A673 (cell line): ENCODE measurements at places on chromosomes 7 and 10. TPM values are rescaled to one million over a fixed set of nuclear protein-coding genes. Genes with fewer than 3 reads are reported as not detected.

- no peak overlapping the region for H3K27ac ChIP-seq
- DNase-seq = no peak
- H3K4me3 ChIP-seq = no peak overlapping the region
- H3K36me3 ChIP-seq = no peaks in the 10 kb centered on the region
- H3K4me1 ChIP-seq = no peaks in the 10 kb centered on the region
- H3K27me3 ChIP-seq = peaks cover 38% of the 10 kb centered on the region
Measured at GRCh38 chr7:87528730-87529129, 53.2 kb upstream of the ABCB4 start.

GRCh38 chr7:97130417-97131139, 13.1 kb downstream of the SDHAF3 start:
- H3K36me3 ChIP-seq = no peaks in the 10 kb centered on the region
- H3K4me3 ChIP-seq = no peak overlapping the region
- no peak for DNase-seq
- H3K27ac ChIP-seq = no peak overlapping the region

- H3K27me3 ChIP-seq = no peaks in the 10 kb centered on the region
- peak; percentile 58 for DNase-seq
- H3K4me1 ChIP-seq = peaks cover 18% of the 10 kb centered on the region
Measured at GRCh38 chr10:6128591-6129251, 39.9 kb downstream of the RBM17 start.

- no peak overlapping the region for H3K27ac ChIP-seq
- no peak overlapping the region for H3K4me3 ChIP-seq
- DNase-seq = no peak
Measured at GRCh38 chr7:127870231-127870907, 160.9 kb downstream of the LRRC4 start.

DNA sequence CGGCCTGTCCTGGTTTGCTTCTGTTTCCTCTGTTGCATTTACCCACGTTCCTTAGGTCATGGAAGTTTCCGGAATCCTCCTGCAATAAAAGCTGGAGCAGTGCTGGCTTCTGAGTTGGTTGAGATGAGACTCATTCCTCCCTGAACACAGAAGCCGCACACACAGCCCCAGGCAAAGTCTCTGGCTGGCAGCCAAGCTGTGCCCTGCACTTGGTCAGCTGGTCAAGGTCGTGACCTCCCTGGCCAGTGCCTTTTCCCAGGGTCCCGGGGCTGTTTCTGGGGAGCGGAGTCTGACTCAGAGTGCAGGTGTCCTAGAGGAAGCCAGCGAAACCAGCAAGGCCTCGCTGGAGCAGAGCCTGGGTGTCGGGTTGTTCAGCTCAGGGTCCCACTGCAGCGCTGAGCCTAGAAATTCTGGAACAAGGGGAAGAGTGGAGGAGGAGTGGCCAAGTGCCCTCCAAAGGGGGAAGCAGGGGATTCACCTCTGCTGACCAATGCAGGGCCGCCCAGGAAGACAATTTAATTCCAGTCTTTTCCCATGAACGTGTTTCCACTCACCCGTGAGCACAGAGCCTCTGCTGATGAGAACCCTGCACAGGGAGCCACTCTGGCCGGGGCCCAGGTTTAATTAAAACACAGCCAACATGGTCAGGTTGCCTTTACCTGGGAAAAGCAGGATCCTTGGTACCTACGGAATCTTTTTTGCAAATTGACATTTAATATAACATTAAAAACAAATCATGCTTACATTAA, 245.5 kb upstream of the PPP2R2D start:
- no peaks in the 10 kb centered on the region for H3K36me3 ChIP-seq
- no peak for DNase-seq

DNA sequence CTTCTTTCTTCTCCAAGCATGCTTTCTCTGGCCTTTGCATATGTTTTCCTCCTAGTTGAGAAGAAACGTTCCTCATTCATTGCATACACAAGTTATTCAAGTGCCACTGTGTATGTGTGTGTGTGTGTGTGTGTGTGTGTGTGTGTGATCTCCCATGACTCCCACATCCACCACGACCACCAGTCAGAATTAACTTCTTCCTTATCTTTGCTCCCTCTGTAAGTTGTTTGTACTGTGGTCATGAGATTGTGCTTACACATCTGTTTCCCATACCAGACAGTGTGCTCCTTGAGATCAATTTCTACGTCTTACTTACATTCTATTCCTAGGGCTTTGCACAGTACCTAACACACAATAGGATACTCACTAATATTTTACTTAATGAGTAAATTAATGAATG, 22.4 kb upstream of the FAM13C start:
- H3K4me3 ChIP-seq = no peak overlapping the region
- DNase-seq = no peak
- H3K36me3 ChIP-seq = no peaks in the 10 kb centered on the region
- no peak overlapping the region for H3K27ac ChIP-seq

GRCh38 chr10:21954690-21955089, 48.8 kb downstream of the DNAJC1 start:
- H3K27me3 ChIP-seq = no peaks in the 10 kb centered on the region
- no peak overlapping the region for H3K4me3 ChIP-seq
- DNase-seq = no peak
- H3K4me1 ChIP-seq = peaks cover 14% of the 10 kb centered on the region

DNA sequence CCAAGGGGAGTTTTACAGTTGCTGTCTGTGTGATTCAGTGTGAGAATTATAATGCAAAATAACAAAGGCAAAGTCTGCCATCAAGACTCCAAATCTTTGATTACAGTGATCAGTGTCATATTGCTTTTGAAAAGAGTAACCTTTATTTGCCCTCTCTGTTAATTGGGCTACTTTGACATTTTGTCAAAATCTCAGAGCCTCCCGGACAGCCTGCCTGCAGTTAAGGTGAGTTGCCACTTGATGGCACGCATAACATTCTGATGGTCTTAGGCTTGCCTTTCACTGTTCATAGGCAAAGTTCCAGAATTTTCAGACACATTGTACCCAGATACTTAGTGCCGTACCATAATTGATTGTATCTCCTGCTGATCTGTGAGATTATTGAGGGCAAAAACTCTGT, 253.5 kb downstream of the ABCA13 start:
- H3K27me3 ChIP-seq = no peaks in the 10 kb centered on the region
- no peaks in the 10 kb centered on the region for H3K4me1 ChIP-seq
- peak; percentile 25 for DNase-seq
- H3K4me3 ChIP-seq = no peak overlapping the region
- H3K27ac ChIP-seq = no peak overlapping the region

GRCh38 chr7:69078997-69079769, 519.1 kb upstream of the AUTS2 start:
- H3K4me3 ChIP-seq = no peak overlapping the region
- no peak for DNase-seq
- no peaks in the 10 kb centered on the region for H3K4me1 ChIP-seq
- H3K27me3 ChIP-seq = no peaks in the 10 kb centered on the region
- H3K36me3 ChIP-seq = no peaks in the 10 kb centered on the region
- no peak overlapping the region for H3K27ac ChIP-seq

DNA sequence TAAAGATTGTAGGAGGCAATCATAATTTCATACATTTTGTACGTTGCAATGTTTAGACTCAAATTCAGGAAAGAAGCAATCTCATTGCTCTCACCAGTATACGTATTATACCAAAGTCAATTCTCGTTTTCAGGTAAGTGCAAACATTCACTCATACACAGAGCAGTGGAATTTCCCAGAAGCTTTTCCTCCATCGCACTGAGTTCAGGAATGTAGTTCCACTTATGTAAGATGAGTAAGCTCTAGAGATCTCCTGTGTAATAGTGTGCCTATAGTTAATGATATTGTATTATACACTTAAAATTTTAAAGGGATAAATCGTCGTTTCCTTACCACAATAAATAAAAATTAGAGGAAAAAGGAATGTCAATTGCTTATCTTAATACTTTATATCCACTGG, 470.8 kb upstream of the KCND2 start:
- H3K4me3 ChIP-seq = no peak overlapping the region
- no peak for DNase-seq
- no peaks in the 10 kb centered on the region for H3K36me3 ChIP-seq
- H3K4me1 ChIP-seq = no peaks in the 10 kb centered on the region
- H3K27me3 ChIP-seq = no peaks in the 10 kb centered on the region

GRCh38 chr7:17178545-17178944, 119.9 kb upstream of the AHR start:
- H3K27me3 ChIP-seq = no peaks in the 10 kb centered on the region
- no peak for DNase-seq
- no peak overlapping the region for H3K4me3 ChIP-seq
- no peak overlapping the region for H3K27ac ChIP-seq

DNA sequence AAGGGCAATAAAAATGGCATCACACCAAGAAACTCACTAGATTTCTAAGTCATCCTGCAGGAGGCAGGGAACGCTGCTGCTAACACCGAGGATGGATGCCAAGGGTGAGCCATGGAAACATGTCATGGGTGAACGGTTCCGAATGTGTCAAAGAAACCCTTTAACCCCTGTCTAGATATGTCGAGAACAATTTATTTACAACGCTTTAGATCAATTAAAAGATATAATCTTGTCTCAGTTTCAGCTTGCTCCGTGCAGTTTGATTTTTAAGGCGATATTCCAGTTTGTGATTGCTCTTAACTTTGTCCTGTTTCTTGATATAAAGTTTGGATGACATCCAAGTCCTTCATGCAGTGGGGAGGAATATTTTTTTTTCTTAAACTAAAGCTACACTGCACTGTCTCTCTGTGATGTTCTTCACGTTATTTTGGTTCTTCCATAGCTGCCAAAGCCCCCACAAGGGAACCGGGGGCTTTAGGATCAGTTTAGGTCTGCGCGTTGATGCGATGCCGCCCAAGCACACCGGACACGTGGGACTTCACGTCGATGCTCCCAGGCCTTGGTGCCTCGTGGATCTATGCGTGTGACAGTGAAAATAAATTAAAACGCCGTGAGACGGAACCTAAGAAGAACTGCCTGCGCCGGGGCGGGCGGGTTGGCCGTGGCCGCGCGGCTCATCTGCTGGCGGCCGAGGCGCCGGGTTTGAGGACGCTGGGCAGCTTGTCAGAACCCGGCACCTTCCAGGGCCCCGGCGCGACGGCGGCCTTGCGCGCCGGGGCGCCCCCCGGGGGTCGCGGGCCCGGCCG, 220.3 kb downstream of the PHTF2 start:
- peak overlapping the region; percentile 43 for H3K4me3 ChIP-seq
- peaks cover 13% of the 10 kb centered on the region for H3K4me1 ChIP-seq
- H3K36me3 ChIP-seq = no peaks in the 10 kb centered on the region
- no peaks in the 10 kb centered on the region for H3K27me3 ChIP-seq
- H3K27ac ChIP-seq = no peak overlapping the region
- peak; percentile 39 for DNase-seq

GRCh38 chr7:136058546-136058945, 81.4 kb upstream of the MTPN start:
- no peak overlapping the region for H3K27ac ChIP-seq
- DNase-seq = no peak
- no peaks in the 10 kb centered on the region for H3K36me3 ChIP-seq
- H3K27me3 ChIP-seq = no peaks in the 10 kb centered on the region
- H3K4me3 ChIP-seq = no peak overlapping the region

GRCh38 chr10:56359837-56360236, 1.2 kb downstream of the ZWINT start:
- peaks cover 48% of the 10 kb centered on the region for H3K36me3 ChIP-seq
- no peak for DNase-seq
- H3K27ac ChIP-seq = peak overlapping the region; percentile 66
- no peaks in the 10 kb centered on the region for H3K4me1 ChIP-seq

- H3K4me1 ChIP-seq = peaks cover 39% of the 10 kb centered on the region
- no peaks in the 10 kb centered on the region for H3K36me3 ChIP-seq
- H3K27me3 ChIP-seq = no peaks in the 10 kb centered on the region
- DNase-seq = no peak
- H3K27ac ChIP-seq = peak overlapping the region; percentile 73
Measured at GRCh38 chr10:117167346-117167788, 29.3 kb upstream of the VAX1 start.

DNA sequence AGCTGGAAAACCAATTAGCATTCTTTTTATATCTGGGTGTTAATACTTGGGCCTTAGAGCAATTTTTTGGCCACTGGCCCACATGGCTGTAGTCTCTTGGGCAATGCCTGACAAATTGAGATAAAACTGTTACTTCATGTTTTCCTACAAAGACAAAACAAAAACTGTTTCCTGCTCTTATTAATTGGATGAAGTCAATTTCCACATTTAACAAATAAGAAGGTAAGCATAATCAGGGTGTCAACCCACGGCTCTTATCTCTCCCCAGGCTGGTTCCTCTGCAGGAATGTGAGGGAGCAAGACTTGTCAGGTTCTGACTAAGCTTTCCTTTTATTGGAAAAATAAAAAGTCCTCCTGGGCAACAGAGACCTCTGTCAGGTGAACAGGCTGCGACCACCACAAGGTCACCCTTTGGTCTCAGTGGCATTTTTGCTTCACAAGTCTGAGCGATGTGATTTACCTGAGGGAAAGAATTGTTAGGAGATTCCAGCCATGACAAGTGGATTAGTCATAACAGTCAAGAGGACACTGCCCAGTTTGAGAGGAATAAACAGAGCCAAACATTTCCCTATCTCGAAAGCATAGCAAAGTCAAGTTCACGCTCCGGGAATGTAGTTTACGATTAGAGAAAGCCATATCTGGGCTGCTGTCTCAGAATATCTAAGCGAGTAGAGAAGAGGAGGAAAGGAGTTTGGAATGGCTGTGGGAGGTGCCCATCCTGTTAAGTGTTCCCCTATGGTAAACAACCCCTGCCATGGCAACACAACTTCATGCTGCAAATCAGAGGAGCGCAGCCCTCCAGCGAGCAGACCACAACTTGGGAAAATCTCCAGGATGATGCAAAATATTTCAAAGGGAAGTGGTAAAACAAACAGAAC, 144.4 kb downstream of the TES start:
- H3K36me3 ChIP-seq = no peaks in the 10 kb centered on the region
- DNase-seq = peak; percentile 91
- H3K27ac ChIP-seq = peak overlapping the region; percentile 86
- peaks cover 51% of the 10 kb centered on the region for H3K4me1 ChIP-seq
- peak overlapping the region; percentile 20 for H3K4me3 ChIP-seq

GRCh38 chr7:155392726-155393570, 65.0 kb upstream of the EN2 start:
- DNase-seq = no peak
- no peaks in the 10 kb centered on the region for H3K4me1 ChIP-seq
- H3K27ac ChIP-seq = no peak overlapping the region

- H3K36me3 ChIP-seq = no peaks in the 10 kb centered on the region
- H3K4me1 ChIP-seq = peaks cover 79% of the 10 kb centered on the region
- peak overlapping the region; percentile 67 for H3K27ac ChIP-seq
Measured at GRCh38 chr10:61987951-61988379, 86.5 kb downstream of the ARID5B start.

Gene CRHR2
- not detected in 2 replicates for total RNA-seq

Gene CHST3
- total RNA-seq = 8.7 and 10.0 TPM in 2 replicates

Gene WDR86
- 0.86 and 1.9 TPM in 2 replicates for total RNA-seq

Gene GRID1
- total RNA-seq = not detected in 2 replicates

Gene MDFIC
- 27.3 and 32.6 TPM in 2 replicates for total RNA-seq

Gene ASB10
- not detected in 2 replicates for total RNA-seq

Gene MRC1
- 0.15 and 0.17 TPM in 2 replicates for total RNA-seq

Gene SLC13A4
- total RNA-seq = not detected in 2 replicates

Gene MKX
- 0.09 TPM in 1 of 2 replicates, not detected in the other for total RNA-seq
